Activated CD4-positive, alpha-beta T cell treated with anti-CD3 and anti-CD28 coated beads, Interleukin-2, amount 50 U/mL, for 16 hours (primary cell): ENCODE measurements at places on chromosomes 7 and 10.

DNA sequence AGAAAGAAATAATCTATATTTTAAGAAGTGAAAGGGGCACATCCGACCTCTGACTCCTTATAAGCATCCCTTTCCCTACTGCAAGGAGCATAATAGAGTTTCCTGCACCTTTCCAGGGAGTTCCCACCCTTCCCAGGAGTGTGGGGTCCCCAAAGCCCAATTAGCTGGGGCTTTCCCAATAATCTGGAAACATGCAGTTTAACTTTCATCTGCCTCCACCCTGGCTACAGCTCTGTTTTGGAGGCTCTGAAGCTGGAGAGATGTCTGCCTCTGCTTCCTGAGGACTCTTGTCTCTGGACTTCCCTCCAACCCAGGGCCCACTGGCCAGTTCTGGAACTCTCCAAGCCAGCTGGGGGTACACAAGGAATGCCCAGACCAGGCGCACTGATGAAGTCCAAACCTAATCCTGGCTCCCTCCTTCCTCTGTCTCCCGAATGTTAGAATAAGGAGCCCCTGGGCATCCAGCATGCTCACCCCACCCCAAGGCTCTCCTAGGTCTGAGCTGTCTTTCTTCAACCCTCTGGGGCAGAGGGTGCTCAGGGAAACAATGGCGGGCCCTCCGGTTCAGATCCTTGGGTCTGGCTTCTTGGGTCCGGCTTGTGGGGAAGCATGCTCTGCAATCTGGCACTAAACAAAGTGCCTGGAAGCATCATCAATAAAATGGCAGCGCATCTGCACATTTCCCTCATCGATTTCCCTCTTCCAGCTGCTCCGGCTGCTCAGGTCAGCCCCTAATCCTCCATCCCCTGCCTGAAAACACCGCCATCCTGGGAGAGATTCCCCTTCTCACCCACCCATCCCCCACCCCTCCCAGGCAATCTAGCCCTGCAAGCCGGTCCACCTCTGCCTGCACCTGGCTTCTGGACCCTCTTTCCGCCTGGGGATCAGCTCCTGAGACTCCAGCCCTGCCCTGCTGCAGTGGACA, 13.3 kb downstream of the HOXA4 start:
- no peak for DNase-seq

GRCh38 chr10:71982269-71983178, 18.3 kb downstream of the CHST3 start:
- no peak for DNase-seq

GRCh38 chr10:22962817-22963216, 35.0 kb downstream of the ARMC3 start:
- DNase-seq: no peak

DNA sequence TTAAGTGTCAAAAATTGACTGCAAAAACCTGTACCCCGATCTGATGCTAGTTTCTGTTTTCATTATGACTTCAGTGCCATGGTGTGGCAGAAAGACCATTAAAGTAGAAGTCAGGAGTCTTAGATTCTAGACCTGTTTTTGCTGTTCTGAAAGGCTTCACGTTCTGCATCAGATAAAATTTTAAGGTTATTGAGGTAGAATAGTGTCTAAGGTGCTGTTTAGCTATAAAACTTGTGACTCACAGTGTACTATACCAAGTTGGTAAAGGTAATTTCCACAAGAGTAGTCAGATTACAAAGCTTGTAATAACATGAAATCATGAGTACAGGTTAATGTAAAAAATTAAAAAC, 38.6 kb downstream of the ZNRF2 start:
- peak; percentile 71 for DNase-seq

DNA sequence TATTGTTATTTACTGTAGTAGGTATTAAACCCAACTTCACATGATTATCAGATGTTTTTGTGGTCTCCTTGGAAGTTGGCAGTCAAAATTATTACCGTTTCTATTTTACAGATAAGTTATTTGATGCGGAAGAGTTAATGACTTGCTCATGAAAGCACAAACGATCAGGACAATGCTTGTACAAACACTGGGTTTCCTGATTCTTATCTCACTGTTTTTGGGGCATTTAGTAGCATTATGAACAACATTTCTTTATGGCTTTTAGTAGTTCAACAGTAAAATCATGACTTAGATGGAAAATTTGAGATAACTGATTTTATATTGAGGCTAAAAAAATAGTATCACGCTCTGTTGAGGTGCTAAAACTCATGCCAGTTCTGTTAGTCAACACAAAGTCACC, 361.5 kb upstream of the MBL2 start:
- no peak for DNase-seq

DNA sequence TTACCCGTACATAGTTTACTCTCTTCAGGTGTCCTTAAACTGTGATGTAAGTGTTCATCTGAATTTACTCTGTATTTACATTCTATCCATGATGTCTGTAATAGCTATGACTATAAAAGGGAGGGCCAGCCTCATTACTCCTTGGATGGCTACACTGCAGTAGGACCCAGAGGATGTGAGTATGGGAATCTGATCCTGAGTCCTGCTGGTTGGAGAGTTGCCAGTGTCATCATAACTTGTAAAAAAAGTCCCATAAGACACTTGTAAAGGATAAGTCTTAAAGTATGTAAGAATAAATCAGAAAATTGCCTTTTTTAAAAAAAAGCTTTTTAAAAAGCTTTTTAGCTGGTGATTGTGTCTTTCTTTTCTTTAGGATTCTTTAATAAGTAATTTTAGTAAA, 95.4 kb downstream of the PPP1R9A start:
- DNase-seq: no peak

- DNase-seq: no peak
Observed at GRCh38 chr7:93574646-93575554, at the start of gene CALCR. TSS of gene CALCR (minus strand) at chr7:93574724. CDS start at chr7:93486981, 87,743 bp downstream.

DNA sequence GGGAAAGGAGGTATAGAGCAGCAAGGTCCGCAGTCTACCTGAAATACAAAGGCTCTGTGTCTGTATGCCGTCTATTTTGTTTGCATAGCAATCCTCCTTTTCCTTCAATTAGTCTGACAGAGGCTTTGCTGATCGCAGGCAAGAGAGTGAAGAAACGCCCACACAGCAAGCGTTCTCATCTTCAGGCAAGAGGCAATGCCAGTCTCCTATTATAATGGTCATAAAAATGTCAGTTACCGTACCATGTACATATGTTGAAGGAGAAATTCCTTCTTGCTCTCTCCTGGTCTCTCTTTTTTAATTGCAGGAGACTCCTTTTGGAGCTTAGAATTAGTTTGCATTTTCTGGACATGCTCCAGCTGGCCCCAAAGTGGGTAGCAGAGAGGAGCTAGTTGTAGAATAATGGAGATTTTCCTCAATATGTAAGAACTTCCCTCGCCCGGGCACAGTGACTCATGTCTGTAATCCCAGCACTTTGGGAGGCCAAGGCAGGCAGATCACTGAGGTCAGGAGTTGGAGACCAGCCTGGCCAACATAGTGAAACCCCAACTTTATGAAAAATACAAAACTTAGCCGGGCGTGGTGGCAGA, 139.5 kb downstream of the PFKFB3 start:
- no peak for DNase-seq

- DNase-seq: no peak
Observed at GRCh38 chr10:29701306-29701705, 66.5 kb upstream of the SVIL start.

DNA sequence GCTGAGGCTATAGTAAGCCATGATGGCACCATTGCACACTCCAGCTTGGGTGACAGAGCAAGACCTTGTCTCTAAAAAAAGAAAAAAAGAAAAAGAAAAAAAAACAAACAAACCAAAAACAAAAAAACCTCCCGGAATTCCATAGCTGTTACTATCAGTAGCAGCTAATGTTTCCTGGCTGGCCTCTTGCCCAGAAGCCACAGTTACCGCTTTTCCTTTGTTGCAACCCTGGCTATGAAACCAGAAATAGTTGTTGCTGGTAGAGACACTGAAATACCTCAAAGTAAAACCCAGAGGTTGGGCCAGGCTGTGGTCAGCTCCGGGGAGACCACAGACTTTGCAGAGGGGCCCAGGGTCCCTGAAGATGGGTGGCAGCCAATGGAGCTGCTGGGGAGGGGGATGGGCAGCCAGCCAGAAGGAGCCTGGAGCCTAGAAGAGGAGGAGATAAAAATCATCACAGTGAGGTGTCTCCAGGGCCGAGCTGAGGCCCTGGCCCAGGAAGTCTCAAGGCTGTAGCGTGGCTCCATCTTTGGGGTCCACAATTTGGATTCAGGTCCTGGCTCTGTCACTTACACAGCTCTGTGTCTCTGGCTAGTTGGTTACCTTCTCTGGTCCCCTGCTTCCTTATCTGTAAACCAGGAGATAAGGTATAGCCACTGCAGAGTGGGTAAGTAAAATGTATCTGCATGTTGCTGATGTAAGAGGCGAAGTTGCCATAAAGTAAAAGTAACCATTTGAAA, 3.4 kb upstream of the CHST12 start:
- DNase-seq: peak; percentile 40

DNA sequence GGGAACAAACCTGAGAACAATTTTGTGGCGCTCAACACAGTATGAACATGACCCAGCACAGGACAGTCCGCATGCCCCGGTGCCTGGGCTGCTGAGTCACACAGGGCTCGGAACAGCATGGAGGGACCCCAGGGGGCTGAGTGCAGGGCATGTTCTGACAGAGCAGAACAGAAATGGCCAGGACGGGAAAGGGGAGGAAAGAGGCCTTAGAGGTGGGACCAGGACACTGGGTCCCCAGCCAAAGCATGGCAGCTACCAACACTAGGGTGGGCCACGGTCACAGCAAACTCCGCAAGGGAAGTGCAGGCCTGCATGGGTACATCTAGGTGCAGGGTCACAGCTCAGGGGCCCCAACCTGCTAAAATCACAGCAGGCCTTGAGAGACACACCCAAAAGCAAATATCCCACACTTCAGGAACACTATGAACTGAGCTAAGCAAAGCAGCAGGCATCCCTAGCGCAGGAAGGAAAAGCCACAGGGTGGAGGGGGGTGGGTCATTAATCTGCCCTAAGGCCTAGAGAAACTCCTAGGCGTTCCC, 5.6 kb downstream of the IMPDH1 start:
- no peak for DNase-seq

GRCh38 chr10:100114976-100115770, 33.5 kb upstream of the CPN1 start:
- DNase-seq: no peak

DNA sequence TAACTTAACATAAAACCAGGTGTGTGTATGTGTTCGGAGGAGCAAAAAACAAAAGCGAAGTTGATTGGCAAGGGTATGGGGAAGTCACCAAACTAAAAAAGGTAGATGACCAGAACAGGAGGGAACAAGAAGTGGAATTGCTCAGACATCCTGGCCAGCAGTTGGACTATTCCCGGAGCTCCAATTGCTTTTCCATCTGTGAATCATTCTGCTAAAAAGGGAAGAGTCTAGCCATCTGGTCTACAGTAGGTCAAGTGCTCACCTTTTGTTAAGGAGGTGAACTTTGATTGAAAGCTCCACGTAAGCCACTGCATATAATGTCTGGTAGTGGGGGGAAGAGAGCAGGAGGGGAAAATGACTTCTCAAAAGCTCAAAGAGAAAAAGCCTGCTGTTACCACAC, 50.0 kb upstream of the BET1 start:
- no peak for DNase-seq

DNA sequence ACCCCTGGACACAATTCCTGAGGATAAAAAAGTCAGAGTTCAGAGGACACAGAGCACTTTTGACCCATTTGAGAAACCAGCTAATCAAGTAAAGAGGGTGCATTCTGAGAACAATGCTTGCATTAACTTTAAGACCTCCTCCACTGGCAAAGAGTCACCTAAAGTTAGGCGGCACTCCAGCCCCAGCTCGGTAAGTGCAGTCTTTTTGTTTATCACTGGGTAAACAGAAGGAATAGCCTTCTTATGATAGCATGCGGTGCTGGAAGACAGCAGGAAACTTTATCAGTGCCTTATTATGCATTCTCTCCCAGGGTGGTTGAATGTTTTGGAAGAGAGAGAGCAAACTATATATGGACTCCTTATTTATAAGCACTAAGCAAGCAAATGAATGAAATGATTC, 130.5 kb downstream of the CDK14 start:
- no peak for DNase-seq

DNA sequence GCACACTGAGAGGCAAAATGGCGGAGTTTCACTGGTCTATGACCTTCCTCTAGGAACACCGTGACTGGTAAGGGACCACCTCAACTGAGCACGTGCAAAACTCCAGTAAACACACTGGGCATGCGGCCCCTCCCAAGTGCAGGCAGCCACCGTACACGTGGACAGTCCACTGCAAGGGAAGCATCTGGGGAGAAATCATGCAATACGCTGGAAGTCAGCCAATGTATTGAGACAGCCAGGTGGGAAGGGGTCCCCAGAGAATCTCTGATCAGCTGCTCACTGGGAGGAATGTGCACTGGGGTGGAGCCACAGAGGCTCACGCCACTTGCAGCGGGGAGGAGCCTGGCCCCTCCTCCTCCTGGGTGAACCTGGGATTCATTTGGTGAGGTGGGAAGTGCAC, 49.3 kb downstream of the CFAP46 start:
- no peak for DNase-seq

GRCh38 chr10:79058899-79059841, 9.6 kb upstream of the ZMIZ1 start:
- no peak for DNase-seq

DNA sequence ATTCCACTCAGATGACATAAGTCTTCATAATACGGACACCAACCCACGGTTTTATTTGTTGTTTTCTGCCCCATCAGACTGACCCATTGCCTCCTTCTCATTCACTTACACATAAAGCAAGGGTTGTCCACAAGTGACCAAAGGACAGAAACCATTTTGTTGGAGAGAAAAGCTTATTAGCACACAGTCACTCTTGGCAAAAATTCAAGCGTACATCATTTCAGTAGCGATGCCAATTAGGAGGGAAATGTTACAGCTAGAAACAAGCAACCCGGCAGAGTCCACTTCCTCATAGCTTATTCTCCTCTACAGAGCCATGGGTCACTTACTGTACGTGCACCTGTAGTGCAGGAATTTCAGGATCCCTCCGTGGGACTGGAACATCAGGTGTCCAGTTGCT, 23.0 kb downstream of the ABLIM1 start:
- no peak for DNase-seq

DNA sequence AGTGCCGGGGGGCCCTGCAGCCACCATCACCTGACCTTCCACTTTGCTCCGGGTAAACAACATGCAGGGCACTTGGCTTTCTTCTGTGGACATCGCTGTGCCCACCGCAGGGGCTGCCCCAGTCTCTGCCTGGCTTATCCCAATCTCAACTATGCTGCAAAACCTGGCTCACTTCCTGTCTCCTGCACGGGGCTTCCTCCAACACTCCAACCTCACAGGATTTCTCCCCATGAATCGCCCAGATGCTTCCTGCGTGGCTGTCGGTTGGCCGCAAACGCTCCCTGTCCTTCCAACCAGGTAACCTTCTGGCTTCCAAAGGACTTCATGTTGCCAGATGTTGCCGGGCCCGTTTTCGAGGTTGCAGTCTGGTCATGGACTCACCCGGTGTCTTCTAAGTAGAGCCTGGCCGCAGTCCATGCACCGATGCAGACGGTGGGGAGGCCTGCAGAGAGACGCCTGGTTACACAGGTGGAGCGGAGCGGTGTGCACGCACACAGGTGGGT, 109.0 kb downstream of the VIPR2 start:
- DNase-seq: no peak

- no peak for DNase-seq
Observed at GRCh38 chr7:159062569-159062968, 82.1 kb downstream of the VIPR2 start.
